ENCODE measurements at places on chromosomes 3 and 15. TPM values are rescaled to one million over a fixed set of nuclear protein-coding genes. Genes with fewer than 3 reads are reported as not detected.

The ANKUB1 gene
- total RNA-seq: not detected

The P3H2 gene
- total RNA-seq: 33.0 TPM

GRCh38 chr3:48285675-48286074 lies 44.8 kb downstream of the ZNF589 start:
- DNase-seq: no peak

GRCh38 chr15:92938387-92938786 lies 38.3 kb downstream of the CHD2 start:
- no peak for DNase-seq

- DNase-seq: no peak
These were observed 73.1 kb upstream of the PIAS1 start for GRCh38 chr15:67980773-67981685.
